Natural killer cell (primary cell): ENCODE measurements at places on chromosomes 3 and 15. TPM values are rescaled to one million over a fixed set of nuclear protein-coding genes. Genes with fewer than 3 reads are reported as not detected.

- peaks cover 3% of the 10 kb centered on the region for H3K4me1 ChIP-seq
- no peak overlapping the region for H3K27ac ChIP-seq
- no peak overlapping the region for H3K4me3 ChIP-seq
Measured at GRCh38 chr3:63918321-63918720, 6.1 kb upstream of the SCAANT1 start.

- no peaks in the 10 kb centered on the region for H3K36me3 ChIP-seq
- H3K27ac ChIP-seq: no peak overlapping the region
- no peaks in the 10 kb centered on the region for H3K4me1 ChIP-seq
Measured at GRCh38 chr3:60801307-60801706, 449.9 kb downstream of the FHIT start.

GRCh38 chr3:12458901-12459300 lies 25.4 kb upstream of the TSEN2 start:
- H3K4me3 ChIP-seq: no peak overlapping the region
- H3K27me3 ChIP-seq: no peaks in the 10 kb centered on the region

DNA sequence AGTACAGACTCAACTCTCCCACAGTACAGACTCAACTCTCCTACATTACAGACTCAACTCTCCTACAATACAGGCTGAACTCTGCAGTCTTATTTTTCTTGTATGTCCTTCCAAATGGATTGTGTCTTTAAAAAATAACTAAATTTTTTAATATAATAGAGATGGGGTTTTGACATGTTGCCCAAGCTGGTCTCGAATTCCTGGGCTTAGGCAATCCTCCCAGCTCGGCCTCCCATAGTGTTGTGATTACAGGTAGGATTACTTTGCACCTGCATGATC lies 31.2 kb upstream of the UBXN7 start:
- no peak overlapping the region for H3K27ac ChIP-seq
- peaks cover 6% of the 10 kb centered on the region for H3K36me3 ChIP-seq
- H3K4me3 ChIP-seq: no peak overlapping the region
- no peaks in the 10 kb centered on the region for H3K4me1 ChIP-seq
- DNase-seq: no peak

DNA sequence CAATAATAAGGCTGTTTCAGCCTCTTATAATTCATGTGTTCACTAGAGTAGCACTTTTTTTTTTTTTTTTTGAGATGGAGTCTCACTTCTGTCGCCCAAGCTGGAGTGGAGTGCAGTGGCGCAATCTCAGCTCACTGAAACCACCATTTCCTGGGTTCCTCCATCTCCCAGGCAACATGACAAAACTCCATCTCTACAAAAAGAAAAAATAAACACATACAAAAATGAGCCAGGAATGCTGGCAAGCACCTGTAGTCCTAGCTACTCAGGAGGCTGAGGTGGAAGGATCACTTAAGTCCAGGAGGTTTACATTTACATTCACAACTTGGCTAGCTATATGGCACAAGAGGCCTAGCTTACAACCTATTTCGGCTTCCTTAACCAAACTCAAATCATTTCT lies 6.8 kb downstream of the USP4 start:
- DNase-seq: no peak
- no peak overlapping the region for H3K4me3 ChIP-seq
- H3K36me3 ChIP-seq: peaks cover 51% of the 10 kb centered on the region
- peak overlapping the region; percentile 16 for H3K27ac ChIP-seq
- H3K27me3 ChIP-seq: no peaks in the 10 kb centered on the region

Gene TLR9
- 0.20 TPM for total RNA-seq

Gene GPR176
- 0.38 TPM for total RNA-seq

Gene LEKR1
- total RNA-seq: 1.2 TPM

Gene SLC38A3
- not detected for total RNA-seq
